SK-N-MC (cell line): ENCODE measurements at places on chromosomes 1 and 21.

- no peak for DNase-seq
Measured at GRCh38 chr1:39609618-39610331, 29.7 kb downstream of the HEYL start.

DNA sequence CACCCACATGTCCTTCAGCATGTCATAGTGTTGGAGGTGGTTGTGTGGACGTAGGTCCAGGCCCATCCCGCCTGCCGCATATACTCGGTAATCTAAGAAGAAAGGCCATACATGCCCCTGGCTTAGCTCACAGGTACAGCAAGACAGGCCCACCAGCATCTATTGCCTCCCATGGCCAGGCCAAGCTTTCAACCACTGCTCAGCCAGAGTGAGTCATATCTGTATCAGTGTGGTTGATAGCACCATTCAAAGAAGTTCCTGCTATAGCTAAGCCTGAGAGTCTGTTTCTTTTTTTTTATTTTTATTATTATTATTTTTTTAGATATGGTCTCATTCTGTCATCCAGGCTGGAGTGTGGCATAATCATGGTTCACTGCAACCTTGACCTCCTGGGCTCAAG, 17.0 kb downstream of the KLHDC8A start:
- DNase-seq, result no peak

DNA sequence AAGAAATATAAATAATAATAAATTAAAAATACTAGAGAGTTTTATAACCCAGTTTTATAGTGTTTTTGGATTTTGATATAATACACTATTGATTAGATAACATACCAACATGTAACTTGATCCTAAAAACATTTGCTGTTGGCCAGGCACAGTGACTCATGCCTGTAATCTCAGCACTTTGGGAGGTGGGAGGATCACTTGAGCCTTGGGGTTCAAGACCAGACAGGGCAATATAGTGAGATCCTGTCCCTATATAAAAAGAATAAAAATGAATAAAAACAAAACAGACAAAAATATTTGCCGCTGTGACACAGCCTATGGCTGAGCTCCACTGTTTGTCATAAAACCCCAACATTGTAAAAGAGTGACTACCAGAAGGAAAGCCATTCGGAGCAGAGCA, 26.1 kb downstream of the VPS13D start:
- DNase-seq, result no peak

- DNase-seq, result no peak
Measured at GRCh38 chr1:3327936-3328590, 126.4 kb upstream of the ARHGEF16 start.

DNA sequence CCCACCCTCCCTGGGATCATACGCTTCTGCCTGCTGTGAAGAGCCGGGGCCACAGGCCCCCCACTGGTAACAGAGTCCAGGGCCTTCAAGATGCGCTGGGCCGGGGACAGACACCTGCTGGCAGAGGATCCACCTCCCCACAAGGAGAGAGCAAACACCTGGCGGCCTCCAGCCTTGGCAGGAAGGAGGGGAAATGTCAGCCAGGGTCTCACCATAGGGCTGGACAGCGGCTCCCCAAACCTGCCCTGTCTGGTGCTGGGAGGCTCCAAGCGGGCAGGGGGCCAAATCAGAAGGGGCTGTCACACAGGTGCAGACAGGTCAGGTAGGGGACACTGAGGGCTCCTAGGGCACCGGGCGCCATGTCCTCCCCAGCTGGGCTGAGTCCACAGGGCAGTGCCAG, 58.9 kb downstream of the KCNAB2 start:
- DNase-seq, result no peak

DNA sequence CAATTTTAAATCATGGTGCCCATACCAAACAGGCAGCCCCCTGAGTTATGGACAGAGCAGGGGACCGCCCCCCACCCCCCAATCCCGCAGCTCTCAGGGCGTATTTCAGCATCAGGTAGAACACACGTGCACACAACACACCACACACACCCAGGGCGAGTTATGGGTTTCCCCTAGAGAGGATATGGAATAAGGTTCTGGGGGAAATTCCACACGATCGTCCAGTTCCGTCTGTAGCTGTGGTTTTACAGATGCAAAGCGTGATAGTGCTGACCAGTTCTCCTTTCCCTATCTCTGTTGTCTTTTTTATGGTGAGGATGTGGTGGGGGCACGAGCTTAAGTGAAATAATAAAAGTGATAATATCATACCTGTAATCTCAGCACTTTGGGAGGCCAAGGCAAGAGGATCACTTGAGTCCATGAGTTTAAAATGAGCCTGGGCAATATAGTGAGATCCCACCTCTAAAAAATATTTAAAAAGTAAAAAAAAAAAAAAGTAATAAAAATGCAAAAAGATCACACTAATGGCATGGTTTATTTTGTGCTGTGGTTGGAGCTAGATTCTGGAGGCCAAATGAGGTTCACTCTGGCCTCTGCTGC, 25.1 kb downstream of the C2CD2 start:
- DNase-seq, result no peak

DNA sequence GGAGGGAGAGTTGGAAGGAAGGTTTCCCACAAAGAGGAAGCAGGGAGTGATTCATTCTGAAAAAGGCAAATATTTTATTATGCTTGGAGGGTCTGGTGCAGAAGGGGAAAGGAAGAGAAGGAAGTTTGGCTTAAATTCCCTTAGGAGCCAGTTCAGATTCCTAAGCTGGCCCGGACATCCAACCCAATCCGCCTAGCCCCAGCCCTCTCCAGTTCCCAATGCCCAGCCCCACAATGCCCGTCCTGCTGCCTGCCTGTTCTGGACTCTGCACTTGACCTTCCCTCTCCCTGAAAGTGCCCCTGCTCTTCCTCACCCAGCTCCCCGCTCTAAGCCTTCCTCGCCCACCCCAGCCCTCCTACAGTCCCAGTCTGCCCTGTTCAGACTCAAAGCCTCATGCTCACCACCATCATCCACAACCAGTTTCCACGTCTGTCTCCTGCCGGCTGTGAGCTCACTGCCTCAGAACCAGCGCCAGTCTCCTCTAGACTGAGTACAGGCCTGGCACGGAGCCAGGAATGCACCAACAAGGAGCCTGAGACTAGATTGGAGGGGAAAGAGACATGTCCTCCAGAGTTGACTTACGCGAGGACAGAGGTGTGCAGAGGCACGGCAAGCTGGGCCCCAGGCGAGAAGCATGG, 18.9 kb downstream of the CAPN2 start:
- DNase-seq, result no peak

- DNase-seq, result no peak
Measured at GRCh38 chr1:4756851-4757580, 102.6 kb downstream of the AJAP1 start.

GRCh38 chr1:156522443-156522970, 21.9 kb upstream of the MEF2D start:
- DNase-seq, result no peak

DNA sequence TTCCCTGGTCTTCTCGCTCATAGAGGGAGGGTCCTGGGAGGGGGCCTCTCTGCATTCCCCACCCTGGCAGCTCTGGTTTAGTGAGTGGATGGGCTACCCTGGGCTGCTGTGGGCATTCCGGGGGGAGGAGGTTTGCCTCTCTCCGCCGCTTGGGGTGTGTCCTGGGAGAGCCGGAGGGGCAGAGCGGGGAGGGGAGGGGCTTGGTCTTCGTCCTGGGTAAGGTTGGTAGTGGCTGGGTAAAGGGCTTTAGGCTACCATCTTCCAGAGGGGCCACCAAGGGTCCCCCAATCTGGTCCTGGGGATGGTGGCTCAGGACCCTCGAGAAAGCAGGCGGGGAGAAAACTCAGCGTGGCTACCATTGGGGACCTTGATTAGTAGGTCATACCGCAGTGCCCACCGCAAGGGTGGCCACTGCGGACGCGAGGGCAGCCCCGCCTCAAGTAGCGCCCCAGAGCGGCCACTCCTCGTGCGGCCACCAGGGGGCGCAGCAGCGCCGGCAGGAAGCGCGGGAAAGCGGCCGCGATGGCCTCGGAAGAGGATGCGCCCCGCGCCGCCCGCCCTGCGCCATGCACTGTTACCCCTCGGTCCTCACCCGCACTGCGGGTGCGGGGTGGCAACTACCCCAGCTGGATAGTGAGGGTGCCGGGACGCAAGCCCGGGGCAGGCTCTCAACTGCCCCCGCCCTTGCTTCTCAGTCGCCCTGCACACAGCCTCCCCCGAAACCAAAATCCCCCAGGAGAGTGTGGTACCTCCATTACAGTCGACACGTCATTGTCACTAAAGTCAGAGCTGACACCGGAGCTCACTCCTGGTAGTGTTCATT, 44.1 kb upstream of the SLC25A33 start:
- DNase-seq, result no peak

DNA sequence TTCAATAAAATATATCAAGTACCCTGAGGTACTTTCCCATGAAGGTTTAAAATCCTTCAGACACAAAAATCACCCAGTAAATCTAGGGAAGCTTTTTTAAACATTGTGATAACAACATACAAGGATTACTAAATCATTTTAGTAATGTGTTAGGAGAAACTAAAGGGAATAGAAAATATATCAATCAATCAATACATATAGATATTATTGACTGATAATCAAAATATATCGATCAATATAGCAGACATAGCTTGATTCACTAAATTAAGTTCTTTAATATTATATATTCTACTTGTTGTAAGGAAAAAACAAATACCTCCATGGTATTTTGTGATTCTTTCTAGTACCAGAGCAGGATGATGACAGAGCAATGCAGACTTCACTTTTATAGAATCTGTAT, 35.2 kb downstream of the MAP3K21 start:
- DNase-seq, result no peak

DNA sequence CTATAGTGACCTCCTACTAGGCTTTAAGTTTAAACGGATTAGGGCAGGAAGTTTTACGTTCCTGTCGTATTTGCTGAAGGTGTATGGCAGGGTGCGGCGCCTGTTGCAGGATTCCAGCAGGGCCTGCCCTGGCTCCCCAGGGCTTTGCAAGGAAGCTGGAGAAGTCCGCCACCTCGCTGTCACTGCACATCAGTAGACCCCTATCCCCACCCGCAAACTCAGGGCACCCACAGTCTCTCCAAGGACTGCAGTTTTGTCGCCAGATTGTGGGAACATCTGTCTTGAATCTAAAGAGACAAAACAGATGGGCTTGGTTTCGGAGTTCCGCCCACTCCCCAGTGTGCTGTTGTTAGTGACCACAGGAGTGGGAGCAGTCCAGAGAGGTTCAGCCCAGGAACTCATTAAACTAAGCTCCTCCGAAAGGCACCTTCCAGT, 110.8 kb downstream of the CDC7 start:
- no peak for DNase-seq

DNA sequence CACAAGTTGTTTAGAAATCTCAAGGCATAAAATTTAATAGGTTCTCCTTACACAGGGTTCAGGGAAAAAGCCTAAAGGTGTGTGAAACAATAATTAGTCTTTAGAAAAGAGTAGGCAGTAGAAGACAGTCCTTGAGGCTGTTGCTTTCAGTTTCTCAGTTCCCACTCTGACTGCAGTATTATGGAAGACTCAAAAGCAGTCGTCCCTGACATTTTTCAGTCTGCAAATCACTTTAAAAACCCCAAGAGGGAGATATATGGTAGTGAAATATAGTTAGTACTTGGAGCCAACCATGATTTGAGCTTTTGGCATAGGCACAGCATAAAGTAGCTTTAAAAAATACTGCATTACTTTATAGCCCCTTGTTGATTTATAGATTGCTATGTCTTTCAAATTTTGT, 299.7 kb downstream of the OLFM3 start:
- no peak for DNase-seq

- no peak for DNase-seq
Measured at GRCh38 chr1:197519741-197520334, 251.8 kb downstream of the CRB1 start.

GRCh38 chr21:43808832-43809251, 19.5 kb downstream of the RRP1 start:
- DNase-seq, result no peak

DNA sequence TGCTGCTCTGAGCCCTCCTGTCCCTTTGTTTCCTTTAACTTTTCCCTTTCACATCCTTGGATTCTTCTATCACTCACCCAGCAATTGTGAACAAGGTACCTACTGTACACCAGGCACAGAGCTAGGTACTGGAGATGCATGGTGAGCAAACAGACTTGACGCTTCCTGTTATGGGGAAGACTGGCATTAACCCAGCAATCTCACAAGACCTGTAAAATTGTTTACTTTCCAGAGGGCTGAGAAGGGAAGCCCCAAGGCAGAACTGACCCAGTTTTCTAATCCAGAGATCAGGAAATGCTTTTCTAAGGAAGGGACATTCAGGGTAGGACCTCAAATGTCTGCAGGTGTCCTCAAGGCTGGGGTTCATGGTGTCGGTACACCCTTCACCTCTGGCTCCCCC, 171.6 kb upstream of the KAZN start:
- DNase-seq, result no peak
